ENCODE measurements at places on chromosomes 13 and 19. TPM values are rescaled to one million over a fixed set of nuclear protein-coding genes. Genes with fewer than 3 reads are reported as not detected.

DNA sequence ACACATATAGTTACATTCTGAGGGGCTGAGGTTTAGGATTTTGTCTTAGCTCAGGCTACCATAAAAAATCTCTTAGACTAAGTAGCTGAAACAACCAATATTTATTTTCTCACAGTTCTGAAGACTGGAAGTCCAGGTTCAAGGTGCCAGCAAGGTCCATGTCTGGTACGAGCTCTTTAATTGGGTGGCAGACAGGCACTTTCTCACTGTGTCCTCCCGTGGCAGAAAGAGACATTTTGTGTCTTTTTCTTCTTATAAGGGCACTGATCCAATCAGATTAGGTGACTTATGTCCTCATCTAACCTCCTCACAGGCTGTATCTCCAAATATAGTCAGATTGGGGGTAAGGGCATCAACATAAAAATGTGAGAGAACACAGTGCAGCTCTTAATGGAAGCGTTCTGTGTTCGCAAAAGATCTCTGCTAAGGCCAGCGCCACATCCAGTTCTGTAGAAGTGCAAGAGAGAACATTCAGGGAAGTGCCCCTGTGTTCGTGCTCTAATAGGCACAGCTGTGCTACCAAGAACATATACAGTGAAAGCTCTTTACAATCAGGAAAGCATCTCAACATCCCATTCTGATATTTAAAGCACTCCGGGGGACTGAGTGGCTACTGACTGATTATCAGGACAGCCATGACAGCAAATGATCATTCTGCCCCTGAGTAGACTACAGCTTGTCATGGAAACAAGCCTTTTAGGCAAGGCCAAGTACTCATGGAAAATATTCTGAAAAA is 819.2 kb downstream of the LIG4 start:
- DNase-seq, result no peak

DNA sequence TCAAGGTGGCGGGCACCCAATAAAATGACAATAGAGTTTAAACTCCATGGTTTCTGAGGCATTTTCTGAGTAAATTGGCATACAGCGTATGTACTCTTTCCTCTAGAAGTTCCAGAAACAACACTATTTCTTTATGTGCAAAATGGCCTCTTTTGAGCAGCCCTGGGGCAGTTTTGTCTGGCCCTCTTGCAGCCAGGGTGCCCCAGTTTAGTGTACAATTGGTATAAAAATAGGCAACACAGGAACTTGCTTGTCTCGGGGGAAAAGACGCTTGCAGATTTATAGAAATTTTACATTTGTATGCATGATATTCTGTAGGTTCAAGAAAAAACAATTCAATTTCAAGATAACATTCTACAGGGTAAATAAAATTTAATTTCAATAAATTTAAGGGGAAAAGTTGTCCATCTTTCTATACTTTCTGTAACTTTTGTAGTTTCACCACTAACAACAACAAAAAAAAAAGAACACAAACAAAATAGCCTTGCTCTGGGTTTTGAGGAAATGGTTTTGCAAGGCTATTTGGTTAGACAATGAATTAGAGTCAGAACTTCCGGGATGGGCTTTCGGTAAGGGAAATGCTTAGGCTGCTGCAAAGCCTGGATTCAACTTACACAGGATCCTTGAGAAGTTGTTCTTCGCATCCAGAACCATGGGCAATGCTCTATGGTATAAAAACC is 45.3 kb downstream of the LRCH1 start:
- DNase-seq, result no peak

DNA sequence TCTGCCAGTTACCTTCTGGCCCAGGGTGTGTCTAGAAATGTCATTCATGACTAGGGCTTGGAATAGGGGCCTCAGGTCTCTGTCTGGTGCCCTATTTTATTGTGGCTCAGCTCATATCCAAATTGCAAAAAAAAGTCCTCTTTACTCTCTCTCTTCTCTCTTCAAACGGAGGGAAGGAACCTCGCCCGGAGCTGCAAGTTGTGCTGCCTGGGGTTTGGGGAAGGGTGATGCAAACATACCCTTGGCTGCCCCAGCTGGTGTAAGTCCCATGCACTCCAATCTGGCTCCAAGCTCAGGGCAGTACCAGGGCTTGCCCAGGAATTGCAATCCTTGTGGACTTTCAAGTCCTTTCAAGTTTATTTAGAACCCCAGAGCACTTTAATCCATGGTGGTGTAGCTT is 549.6 kb downstream of the PCDH17 start:
- no peak for DNase-seq

DNA sequence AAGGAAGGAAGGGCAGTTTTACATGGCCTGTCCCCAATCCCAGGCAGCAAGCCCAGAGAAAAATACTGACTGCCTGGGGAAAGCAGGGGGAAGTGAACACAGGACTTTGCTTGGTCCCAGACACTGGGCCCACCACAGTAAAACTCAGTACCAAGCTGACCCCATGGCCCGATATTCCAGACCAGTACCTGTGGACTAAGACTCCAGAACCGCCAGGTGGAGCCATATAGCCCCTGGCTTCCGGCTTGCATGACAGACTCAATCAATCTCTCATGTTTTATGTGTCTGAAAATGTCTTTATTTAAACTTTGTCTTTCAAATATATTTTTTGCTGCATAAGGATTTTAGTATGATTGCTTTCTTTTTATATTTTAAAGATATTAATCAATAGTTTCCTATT is 767.9 kb upstream of the SLITRK6 start:
- no peak for DNase-seq

GRCh38 chr13:19088416-19088815 is 93.2 kb downstream of the TUBA3C start:
- DNase-seq, result no peak

- no peak for DNase-seq
Measured at GRCh38 chr19:48777720-48778119, 22.4 kb downstream of the FGF21 start.

- DNase-seq, result no peak
Measured at GRCh38 chr19:20162821-20163220, 4.2 kb upstream of the ZNF486 start.

- no peak for DNase-seq
Measured at GRCh38 chr13:106302011-106302410, 233.5 kb downstream of the EFNB2 start.

- DNase-seq, result no peak
Measured at GRCh38 chr19:43777163-43777695, 3.5 kb downstream of the KCNN4 start.

GRCh38 chr13:25738342-25739196 is 313.2 kb downstream of the SHISA2 start:
- DNase-seq, result no peak

DNA sequence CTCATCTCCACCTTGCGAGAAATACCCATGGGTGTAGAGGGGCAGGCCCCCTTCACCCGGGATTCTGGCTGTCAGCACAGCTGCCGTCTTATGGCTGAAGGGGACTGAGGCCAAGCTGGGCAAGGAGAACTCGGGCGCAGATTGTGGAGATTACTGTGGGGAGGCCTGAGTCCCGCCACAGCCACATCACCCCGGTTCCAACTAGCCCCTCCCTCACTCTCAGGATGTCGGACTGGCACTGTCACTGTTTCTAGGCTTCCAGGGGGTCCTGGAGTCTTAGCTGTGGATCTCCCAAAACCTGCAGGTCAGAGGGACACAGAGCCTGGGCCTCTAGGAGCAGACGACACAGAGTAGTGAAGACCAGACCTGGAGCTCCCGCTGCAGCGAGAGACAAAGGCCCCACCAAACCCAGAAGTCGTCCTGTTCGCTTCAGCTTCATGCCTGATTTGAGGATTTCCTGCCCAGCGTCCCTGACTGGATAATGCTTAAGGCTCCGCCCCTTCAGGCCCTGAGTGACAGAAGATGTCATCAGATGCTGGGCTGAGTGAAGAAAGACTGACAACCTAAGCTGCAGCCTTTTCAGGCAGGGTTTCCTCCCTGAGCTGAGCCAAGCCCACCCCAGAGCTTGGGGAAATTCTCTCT is 55.8 kb downstream of the ZNF93 start:
- no peak for DNase-seq

DNA sequence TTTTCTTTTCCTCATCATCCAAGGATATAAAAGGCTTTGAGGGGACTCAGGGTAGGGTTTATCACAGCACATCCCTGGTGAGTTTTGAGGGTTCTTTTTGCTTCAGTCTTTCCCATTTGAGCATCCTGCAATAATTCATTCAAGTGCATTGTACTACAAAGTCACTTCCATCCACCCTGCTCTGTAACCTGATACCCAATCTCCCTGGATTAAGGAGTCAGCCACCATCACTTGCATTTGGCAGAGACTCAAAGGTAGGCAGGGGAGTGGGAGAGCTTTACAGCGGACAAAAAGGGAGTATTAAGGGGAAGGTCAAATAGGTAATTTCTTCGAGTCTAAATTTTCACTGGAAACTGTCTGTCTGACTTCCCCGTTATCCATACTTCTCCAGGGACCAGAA is 216.1 kb upstream of the TMTC4 start:
- DNase-seq, result no peak

- no peak for DNase-seq
Measured at GRCh38 chr13:79997244-79997643, 343.7 kb downstream of the SPRY2 start.

DNA sequence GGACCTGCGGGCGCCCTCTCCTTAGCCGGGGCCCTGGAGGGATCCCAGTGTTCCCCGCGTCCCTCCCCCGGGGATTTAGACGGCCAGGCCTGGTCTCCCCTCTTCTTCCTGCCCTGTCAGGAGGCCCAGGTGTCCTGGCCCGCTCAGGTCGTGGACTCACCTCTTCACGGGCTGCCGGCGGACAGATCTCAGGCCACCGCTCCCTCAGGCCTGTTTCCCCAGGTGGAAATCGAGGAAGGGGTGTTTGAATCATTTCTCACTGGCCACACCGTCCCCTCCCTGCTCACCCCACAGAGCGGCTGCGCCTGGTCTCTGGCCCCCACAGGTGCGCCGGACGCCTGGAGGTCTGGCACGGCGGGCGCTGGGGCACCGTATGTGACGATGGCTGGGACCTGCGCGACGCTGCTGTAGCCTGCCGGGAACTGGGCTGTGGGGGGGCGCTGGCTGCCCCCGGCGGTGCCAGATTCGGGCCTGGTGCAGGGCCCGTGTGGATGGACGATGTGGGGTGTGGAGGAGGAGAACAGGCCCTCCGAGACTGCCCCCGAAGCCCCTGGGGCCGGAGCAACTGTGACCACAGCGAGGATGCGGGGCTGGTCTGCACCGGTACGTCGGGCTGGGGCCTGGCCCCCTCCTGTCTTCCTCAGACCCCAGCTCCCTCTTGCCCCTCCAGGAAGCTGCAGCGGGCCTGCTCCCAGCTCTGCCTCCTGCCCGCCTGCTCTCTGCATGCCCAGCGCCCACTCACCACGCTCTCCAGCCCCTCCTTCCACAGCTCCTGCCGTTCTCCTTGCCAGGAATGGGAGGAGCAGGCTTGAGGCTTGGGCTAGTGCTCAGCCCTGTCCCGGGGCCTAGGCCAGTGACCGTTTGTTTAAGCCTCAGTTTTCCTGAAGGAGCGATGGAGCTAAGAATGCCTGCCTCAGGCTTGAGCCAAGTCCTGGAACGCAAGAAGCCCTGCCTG is 2.5 kb downstream of the SSC5D start:
- DNase-seq, result no peak

GRCh38 chr13:99652141-99652540 is 150.9 kb downstream of the TM9SF2 start:
- DNase-seq, result no peak

DNA sequence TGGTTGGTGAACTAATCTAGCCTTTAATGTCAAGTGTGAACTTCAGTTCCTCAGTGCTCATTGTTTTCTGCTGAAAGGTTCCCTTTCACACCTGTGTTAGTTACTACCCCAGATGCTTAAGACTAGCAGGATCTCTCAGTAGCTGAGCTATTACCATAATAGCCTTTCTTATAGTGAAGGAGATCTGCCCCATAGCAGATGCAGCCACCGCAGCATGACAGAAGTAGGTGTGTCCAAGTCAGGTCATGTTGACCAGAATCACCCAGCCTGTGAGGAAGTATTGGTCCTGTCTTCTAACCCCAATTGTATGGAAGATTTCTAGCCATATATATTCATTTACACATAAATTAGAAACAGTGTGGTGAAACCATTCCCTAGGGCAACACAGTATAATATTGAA is 37.3 kb downstream of the ZAR1L start:
- no peak for DNase-seq

GRCh38 chr13:40596484-40596883 is 70.0 kb downstream of the FOXO1 start:
- DNase-seq, result no peak

- no peak for DNase-seq
Measured at GRCh38 chr13:49084961-49085360, 109.2 kb downstream of the FNDC3A start.

DNA sequence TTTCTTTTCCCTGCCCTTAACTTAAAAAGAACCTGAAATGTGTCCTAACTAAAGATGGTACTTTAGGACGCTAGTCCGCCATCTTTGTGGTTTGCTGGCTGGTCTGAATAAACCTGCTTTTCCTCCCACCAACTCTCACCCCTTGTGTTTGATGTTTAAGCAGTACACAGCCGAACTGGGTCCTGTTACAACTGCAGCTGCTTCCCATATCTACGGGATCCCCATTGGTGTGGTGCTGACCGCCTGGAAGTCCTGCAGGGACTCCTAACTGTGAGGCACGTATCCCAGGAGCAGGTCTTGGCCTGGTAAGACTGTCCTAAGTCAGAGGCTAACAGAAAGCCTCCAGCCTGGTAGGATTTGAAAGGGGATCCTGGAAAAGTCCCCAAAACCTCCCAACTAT is 40.9 kb upstream of the VSTM2B start:
- no peak for DNase-seq

DNA sequence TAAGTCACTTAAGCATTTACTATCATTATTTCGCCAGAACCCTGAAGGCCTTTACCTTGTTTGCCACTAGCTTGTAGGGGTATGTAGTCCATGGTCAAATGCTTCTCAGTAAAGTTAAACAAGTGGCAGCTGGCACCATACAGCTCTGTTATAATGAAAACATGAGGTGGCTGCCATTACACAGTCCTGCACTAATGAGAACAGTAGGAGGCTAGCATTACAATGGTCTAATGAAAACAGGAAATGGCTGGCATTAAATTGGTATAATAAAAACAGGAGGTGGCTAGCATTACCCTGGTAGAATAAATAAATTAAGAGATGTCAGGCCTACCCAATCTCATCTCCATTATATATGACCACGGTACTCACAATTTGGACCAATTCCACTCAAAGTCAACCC is 107.5 kb downstream of the PCDH17 start:
- no peak for DNase-seq

Gene CCDC169
- total RNA-seq, result 0.30 TPM

Gene CYP2A7
- not detected for total RNA-seq

Gene WDR88
- not detected for total RNA-seq

Gene SHANK1
- total RNA-seq, result 3.3 TPM

Gene POU2F2
- 0.44 TPM for total RNA-seq

Gene SMIM17
- total RNA-seq, result 0.84 TPM

Gene SRRM5
- total RNA-seq, result 0.60 TPM

Gene SHISA2
- 4.6 TPM for total RNA-seq

Gene KLK4
- total RNA-seq, result 1.2 TPM

Gene S1PR2
- total RNA-seq, result 11.7 TPM

Gene ZNF69
- 9.8 TPM for total RNA-seq

Gene LYPD3
- 0.44 TPM for total RNA-seq

Gene TEX29
- total RNA-seq, result not detected

Gene GGN
- not detected for total RNA-seq

Gene SWSAP1
- total RNA-seq, result 2.4 TPM

Gene CD209
- total RNA-seq, result 7.1 TPM

Gene KIR3DL2
- total RNA-seq, result not detected

Gene GPATCH1
- total RNA-seq, result 11.2 TPM

Gene MAP4K1
- 2.5 TPM for total RNA-seq

Measured in tibial nerve (tissue), 4 donors.